Tibial nerve (tissue), 4 donors: ENCODE measurements at places on chromosomes 2 and 18. TPM values are rescaled to one million over a fixed set of nuclear protein-coding genes. Genes with fewer than 3 reads are reported as not detected.

The SGPP2 gene
- total RNA-seq: not detected

The LIMS3 gene
- 8.4 TPM for total RNA-seq

The FAM161A gene
- total RNA-seq: 2.8 TPM

GRCh38 chr2:74877781-74878433 is 44.0 kb downstream of the HK2 start:
- no peak for DNase-seq

DNA sequence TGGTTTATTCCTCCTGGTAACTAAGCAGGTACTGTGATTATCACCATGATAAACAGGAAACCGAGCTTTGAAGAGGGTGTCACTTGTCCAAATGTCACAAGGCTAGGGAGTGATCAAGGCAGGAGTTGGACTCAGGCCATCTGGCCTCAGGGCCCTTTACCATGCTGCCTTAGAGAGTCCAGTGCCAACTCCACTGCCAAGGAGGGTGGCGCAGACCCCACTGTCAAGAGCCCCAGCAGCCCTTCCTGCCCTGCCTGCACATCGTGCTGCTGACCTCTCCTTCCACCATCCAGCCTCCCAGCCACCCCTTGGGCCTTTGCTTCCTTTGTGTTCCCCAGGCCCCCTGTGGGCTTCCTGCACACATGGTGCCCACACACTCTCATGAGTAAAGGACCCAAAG is 48.3 kb downstream of the TNS1 start:
- DNase-seq: peak; percentile 12

DNA sequence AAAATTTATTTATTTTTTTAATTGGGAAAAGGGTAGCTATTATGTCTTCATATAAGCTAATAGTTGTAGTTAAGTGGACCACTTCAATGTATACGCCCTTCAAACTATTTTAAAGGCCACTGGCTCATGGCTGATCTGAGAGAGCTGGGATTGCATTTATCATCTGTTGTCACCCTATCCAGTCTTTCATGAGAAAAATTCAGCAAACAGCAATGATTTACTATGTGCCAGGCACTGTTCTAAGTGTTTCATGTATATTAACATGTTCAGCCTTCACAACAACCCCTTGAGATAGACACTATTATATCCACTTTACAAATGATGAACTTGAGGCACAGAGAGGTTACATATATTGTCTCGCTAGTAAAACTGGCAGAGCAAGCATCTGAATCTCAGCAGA is 66.1 kb upstream of the ZNF397 start:
- DNase-seq: no peak

DNA sequence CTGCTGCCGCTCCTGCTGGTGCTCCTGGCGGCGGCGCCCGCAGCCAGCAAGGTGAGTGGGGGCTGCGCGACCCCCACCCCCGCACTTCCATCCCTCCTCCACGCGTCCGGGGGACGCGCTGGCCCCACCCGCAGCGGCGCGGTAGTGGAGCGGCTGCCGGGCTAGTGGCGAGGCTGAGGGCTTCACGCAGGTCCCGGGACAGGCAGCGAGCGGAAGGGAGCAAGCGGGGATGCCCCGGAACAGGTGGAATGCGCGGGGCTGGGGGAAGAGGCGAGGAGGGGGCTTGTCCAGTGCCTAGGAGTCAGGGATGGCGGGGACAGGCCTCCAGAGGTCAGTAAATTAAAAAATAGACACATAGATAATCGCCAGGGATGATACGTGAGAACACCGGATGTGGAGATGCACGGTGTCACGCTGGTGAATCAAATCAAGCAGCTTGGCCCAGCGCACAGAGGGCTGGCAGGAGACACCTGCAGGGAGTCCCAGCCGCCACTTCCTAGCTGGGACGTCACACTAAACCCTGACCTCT is 403 bp downstream of the COL4A3 start:
- no peak for DNase-seq

DNA sequence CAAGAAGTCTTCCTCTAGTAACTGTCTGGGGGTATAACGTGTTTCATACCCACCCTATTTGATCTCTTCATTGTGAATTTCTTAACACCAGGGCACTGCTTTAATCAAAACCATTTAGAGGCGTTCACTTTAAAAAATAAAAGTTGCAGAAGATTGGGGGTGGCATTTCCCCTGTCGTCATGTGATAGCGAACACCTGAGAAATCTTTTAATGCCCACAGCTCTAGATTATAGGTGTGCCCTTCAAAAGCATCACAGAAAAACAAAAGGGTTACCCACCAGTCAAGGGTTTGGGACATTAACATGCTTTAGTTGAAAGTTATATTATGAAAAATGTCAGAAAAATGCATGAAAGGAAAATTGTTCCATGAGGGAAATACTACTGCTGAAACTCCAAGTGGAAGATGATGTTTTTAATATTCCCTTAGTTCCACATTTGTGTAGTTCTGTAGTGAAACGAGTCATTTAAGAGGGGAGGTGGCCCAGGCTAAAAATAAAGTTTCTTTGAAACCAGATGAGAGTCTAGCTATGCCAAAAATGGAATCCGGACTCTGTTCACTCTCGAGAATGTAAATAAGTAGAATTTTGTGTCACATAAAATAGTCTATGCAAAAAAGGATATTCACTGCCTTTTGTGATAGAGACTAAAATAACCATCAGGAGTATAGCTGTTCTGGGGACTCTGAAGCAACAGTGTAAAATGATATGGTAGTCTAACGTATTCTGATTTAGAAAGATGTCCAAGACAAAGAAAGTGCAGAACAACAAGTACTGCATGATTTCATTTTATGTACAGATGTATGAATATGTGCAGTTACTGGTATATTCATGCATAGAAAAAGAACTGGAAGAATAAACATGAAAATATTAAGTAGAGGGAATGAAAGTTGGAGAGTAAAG is 95.3 kb downstream of the TMEM247 start:
- no peak for DNase-seq

GRCh38 chr2:85583667-85584353 is 421 bp upstream of the VAMP5 start:
- DNase-seq: no peak
